NCI-H2081 treated with DMSO at 0.1 percent for 48 hours (cell line): ENCODE measurements at places on chromosomes 3 and 15.

DNA sequence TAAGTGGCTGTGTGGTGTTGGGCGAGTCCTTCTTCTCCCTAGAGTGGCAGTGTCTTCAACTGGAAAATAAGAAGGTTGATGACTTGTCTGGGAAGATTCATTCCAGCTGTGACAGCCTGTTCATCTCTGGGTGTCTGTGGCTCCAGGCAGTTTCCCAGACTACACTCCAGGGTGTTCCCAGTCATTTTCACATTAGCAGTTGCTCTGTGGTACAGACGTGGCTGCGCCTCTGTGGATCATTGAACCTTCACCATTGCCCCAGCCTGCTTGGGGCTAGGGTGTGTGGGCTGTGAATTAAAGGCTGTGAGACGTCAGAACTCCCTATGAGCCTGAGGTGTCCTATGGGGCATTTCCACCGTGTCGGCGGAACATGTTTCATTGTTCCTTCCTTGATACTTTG, 239.6 kb upstream of the NR2E3 start:
- no peak for DNase-seq

GRCh38 chr3:185063431-185063830, 89.4 kb downstream of the C3orf70 start:
- no peak for DNase-seq

DNA sequence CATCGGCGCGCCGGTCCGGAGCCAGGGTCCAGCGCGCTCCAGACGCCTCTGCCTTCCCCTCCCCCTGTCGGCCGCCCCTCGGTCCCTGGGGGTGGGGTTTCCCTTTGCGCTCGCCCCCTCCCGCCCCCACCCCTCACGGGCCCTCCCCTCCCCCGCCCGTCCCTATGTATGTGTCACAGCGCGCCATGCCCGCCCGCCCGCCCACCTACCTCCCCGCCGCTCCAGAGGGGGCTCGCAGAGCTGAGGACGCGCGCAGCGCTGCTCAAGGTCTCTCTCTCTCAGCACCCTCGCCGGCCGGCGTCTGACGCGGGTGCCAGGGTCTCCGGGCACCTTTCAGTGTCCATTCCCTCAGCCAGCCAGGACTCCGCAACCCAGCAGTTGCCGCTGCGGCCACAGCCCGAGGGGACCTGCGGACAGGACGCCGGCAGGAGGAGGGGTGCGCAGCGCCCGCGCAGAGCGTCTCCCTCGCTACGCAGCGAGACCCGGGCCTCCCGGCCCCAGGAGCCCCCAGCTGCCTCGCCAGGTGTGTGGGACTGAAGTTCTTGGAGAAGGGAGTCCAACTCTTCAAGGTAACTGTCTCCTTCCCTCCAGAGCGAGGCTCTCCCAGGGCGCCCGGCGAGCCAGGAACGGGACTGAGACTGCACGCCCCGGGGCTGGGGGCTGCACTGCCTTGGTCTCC, at the start of gene ACAN:
ACAN (plus strand) TSS at position 196 of the 679 bp plus-strand sequence. CDS start 32,771 bp downstream, outside the sequence.
- DNase-seq, result no peak

- DNase-seq, result no peak
These were observed 315.1 kb upstream of the TBC1D5 start for GRCh38 chr3:18057471-18058091.

GRCh38 chr3:67215690-67216089, 217.6 kb downstream of the KBTBD8 start:
- no peak for DNase-seq

GRCh38 chr3:132843851-132844553, 121.8 kb upstream of the NPHP3 start:
- no peak for DNase-seq

GRCh38 chr3:141308588-141309218, 59.6 kb upstream of the ZBTB38 start:
- no peak for DNase-seq
